ENCODE measurements at places on chromosomes 7 and 10. TPM values are rescaled to one million over a fixed set of nuclear protein-coding genes. Genes with fewer than 3 reads are reported as not detected.

FXYD4 gene
- 13.8 TPM for total RNA-seq

RBP3 gene
- not detected for total RNA-seq

C7orf57 gene
- total RNA-seq, result 0.42 TPM

GPR85 gene
- total RNA-seq, result 2.8 TPM

RPEL1 gene
- total RNA-seq, result not detected

ZNF365 gene
- total RNA-seq, result 0.21 TPM

ENKUR gene
- not detected for total RNA-seq

SEMA3D gene
- 32.8 TPM for total RNA-seq

IQCE gene
- total RNA-seq, result 23.0 TPM

FFAR4 gene
- 0.13 TPM for total RNA-seq

GJD4 gene
- not detected for total RNA-seq

IGFBP1 gene
- total RNA-seq, result not detected

GRCh38 chr7:126569402-126569801, 683.3 kb downstream of the GRM8 start:
- no peak for DNase-seq

GRCh38 chr7:66352071-66352470, 146.9 kb downstream of the TPST1 start:
- no peak for DNase-seq

- no peak for DNase-seq
Observed at GRCh38 chr10:26372513-26373354, 65.4 kb upstream of the APBB1IP start.

- DNase-seq, result no peak
Observed at GRCh38 chr7:132319481-132319880, 256.8 kb downstream of the PLXNA4 start.

GRCh38 chr7:137927386-137927785, 74.5 kb downstream of the CREB3L2 start:
- no peak for DNase-seq

GRCh38 chr7:103630318-103630717, 184.3 kb upstream of the SLC26A5 start:
- DNase-seq, result no peak

GRCh38 chr10:96306516-96306915, 2.3 kb downstream of the DNTT start:
- DNase-seq, result peak; percentile 52

DNA sequence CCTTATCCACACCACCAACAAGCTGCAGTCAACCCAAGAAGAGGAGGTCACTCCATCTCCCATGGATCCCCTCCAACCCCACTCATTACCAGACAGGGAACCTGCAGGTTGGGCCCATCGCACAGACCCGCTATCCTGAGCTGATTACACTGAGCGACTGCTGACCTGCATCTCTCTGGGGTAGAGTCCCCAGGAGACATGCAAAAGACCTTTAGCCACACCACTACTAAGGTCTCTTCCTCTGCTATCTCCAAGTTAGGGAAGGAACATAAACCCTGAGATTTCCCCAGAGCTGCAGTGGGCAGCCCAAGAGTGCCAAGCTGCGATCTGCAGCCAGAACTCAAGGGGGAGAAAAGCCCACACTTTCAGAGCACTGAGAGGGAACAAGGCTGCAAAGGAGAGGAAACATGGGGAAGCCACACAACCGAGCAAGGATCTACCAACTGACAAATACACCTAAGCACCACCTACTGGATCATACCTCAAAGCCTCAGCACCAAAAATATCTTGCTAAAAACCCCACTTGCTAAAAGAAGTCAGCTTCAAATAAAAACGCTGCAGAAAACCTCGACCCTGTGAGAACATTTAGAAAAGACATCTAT, 298.2 kb downstream of the SORCS1 start:
- no peak for DNase-seq

DNA sequence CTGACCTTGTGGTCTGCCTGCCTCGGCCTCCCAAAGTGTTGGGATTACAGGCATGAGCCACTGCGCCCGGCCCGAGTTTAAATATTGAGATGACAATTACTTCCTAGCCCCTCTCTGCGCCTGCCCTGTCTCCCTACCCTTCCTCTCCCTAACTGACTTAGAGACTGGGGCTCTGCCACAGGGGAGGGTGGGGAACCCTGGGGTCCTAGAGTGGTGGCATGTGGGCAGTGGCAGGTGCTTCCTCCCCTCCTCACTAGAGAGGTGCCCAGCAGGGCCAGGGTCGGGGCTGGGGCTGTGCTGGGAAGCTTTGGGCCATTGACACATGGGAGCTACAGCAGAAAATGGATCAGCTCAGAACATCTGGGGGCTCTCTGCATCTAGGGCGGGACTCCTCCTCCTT, 7.0 kb upstream of the ACHE start:
- DNase-seq, result no peak

GRCh38 chr10:18615618-18616017, 35.8 kb downstream of the NSUN6 start:
- no peak for DNase-seq

DNA sequence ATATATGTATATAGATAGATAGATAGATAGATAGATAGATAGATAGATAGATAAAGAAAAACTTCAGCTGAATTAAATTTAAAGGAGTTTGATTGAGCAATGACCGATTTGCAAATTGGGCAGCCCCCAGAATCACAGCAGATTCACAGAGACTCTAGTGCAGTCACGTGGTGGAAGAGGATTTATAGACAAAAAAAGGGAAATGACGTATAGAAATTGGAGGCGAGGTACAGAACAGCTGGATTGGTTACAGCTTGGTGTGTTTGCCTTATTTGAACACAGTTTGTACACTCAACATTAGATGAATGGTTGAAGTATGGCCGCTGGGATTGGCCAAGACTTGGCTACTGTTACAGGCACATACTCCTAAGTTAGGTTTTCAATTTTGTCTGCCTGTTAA, 8.2 kb upstream of the PODXL start:
- no peak for DNase-seq

- no peak for DNase-seq
Observed at GRCh38 chr7:7857143-7857583, 111.4 kb upstream of the GLCCI1 start.

DNA sequence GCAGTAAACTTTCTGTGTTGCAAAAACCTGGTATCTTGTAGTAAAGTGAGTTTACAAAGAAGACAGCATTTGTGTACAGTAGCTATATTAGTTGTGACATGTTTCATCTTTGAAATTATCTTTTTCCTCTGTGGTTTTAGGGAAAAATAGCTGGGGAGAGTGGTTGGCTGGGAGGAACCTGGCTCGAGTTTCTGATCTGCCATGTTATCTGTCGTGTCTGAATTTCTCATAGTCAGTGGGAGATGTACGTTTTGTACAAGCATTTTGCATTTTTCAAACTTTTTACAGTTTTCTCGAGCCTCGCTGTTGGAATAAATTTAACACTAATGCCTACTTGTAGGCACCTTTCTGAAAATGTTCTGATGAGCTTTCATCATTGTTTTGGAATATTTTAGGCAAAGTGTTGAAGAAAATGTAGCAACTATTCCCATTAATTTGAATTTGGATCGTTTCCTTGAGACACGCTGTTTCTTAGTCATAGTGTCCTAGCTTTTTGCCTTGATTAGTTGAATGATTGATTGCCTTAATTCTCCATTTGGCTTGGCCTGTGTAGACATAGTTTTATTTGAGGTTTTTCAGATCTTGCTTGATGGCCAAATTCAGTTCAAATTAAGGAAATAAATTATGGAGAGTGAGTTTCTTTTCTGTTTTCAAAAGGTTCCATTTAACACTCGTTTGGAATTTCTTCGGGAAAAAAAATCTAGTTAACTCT, 65.1 kb downstream of the CAMK1D start:
- no peak for DNase-seq

- DNase-seq, result no peak
Observed at GRCh38 chr7:129634361-129635034, 23.0 kb downstream of the NRF1 start.

DNA sequence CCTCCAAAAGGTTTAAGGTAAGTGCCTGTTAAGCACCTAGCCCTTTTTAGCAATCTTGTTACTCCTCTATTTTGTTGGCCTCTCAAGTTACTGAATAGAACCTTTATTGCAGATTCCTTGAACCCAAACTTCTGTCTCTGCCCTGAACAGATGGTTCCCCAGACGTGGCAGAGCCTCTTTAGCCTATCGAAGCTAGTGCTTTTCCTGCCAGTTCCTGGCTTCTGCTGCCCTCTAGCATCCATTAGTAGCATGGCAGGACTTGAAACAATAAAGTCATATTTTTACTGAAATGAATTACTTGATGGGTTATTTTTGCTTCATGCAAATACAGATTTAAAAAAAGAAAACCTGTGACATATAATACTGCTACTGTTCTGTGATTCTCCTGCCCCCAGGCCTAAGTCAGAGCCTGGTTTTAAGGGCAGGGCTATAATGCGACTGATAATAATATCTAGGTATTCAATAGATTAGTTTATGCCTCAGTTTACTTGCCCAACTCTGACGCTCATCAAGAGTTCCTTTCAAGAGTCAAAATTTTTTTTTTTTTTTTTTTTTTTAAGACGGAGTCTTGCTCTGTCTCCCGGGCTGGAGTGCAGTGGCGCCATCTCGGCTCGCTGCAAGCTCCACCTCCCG, 84.3 kb upstream of the PHF14 start:
- DNase-seq, result no peak

Data from ureter (tissue), 1 donor.